LHCN-M2 (cell line): ENCODE measurements at places on chromosomes 3 and 15. TPM values are rescaled to one million over a fixed set of nuclear protein-coding genes. Genes with fewer than 3 reads are reported as not detected.

DNA sequence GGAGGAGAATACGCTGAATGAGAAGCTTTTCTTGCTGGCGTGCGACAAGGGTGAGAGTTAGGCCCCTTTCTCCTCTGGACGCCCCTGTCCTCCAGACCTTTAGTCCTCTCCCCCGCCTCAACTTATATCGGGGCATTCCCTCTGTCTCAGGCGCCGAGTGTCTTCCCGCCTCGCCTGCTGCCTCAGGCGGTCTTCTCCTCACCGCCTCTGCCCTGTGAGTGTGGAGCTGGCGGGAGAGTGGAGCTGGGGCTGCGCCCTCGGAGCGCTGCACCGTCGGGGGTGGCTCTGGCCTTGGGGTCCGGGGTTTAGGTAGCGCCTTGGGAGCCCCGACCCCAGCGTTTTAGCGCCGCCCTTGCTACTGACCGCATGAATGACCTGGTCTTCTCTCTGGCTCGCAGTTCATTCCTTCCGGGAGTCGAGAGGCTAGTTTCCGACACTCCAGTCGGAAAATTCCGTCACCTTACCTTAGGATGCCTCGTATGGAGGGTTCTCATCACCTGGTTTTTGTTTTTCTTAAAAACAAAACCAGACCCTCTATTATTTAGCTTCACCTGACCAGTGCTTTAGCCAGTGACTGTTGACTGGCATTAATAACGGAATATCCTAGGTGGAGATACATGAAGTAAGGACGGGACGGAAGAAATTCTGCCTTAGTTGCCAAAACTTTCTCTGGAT lies 985 bp downstream of the TRPC1 start:
- DNase-seq: peak; percentile 52

Gene COL6A5
- under 0.01 and 0.34 TPM in 2 replicates for total RNA-seq

DNA sequence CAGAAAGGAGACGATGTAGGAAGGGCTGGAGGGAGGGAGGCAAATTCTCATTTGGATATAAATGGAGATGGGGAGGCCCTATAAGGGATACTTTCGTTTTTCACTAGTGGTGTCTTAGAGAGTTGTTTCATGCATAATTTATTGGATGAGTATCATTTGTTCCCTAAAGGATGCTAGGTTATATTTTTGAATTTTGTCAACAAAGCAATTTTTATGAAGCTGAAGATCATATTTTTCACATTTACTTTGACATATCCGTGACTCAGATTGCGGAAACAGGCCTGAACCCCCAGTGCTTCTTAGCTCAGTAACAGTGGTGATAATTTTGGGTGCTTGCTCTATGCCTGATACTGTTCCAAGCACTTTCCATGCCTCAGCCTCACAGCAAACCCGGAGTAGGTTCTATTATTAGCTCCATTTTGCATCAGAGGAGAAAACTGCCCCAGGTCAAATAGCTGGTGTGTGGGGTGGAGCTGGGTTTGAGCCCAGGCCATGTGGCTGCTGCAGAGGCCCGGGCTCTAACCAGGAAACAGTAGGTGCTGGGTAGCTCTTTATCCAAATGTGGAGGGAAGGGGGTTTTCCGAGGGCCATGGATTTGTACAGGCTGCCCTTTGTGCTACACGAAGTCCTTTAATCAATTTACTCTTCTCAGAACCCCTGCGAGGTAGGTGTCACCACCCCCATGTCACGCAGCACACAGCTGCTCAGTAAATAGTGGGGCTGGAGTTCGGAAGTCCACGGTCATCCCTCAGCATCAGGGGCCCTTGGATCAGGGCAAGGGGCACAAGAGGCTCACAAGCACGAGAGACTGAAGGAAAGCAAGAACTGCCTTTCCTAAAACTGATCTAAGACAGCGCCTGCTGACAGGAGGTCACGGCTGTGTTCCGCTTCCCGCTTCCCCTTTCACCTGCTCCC lies 99.1 kb downstream of the SLC49A4 start:
- DNase-seq: no peak

DNA sequence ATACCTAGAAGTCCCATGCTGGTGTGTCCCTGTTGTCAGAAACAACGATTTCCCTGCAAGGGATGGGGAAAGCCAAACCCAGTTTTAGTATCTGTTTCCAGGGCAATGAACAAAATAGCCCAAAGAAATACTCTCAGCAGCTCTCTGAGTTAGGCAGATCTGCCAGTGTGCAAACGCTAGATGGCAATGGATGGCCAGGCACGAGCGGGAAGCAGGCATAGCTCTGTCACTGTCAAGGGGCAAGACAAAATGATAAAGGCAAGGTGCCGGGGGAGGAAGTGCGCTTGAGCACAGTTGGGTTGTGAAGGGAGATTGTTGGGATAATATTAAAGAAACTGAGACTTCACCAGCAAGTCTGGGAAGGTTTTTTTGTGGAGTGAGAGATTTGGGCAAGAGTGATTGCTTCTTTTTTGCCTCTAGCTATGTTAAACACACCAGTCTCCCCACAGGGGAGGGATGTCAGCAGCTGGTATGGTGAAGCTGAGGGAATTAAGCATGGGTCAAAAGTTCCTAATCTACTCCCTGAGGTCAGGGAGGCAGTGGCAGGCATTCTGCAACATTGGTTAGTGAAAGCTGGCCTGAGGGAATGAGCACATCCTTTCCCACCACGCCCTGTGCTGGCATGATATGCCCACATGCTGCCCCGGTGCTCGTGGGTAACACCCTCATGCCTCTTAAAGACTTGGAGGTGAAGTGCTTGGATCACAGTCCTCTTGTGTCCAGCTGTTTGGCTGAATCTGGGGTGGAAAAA lies 117.5 kb downstream of the PDCD6IP start:
- peak; percentile 65 for DNase-seq

DNA sequence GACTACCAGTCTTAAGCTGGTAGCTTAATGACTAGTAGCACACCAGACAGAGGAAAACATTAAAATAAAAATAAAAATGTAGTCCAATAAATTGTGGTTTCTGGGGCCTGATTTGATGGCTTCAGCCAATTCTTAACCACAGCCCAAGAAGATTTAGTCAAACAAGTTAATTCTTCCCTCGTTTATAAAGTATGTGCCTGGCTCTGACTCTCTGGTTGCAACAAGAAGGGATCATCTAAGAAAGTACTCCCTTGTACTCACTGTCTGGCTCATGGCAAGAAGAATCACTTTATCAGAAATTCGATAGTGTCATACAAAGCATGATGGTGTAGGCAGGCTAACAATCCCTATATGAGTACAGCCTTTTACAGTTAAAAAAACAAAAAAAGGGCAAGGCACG lies 141.9 kb downstream of the P3H2 start:
- no peak for DNase-seq

Gene SLCO2A1
- total RNA-seq: 0.11 and 0.32 TPM in 2 replicates

GRCh38 chr3:195208183-195208582 lies 62.8 kb downstream of the XXYLT1 start:
- peak; percentile 43 for DNase-seq

DNA sequence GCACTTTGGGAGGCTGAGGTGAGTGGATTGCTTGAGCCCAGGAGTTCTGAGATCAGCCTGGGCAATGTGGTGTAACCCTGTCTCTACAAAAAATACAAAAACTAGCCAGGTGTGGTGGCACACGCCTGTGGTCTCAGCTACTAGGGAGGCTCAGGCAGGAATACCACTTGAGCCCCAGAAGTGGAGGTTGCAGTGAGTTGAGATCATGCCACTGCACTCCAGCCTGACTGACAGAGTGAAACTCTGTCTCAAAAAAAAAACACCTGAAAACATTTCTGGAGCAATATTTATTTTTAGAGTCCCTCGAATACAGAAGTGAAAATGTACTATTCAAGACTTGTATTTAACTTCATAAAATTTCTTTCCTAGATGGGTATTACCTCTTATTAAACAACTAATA lies 4.6 kb downstream of the SPCS1 start:
- no peak for DNase-seq

- no peak for DNase-seq
Measured at GRCh38 chr3:33834096-33834453, 35.6 kb downstream of the PDCD6IP start.

Gene ITIH4
- 0.19 and 0.63 TPM in 2 replicates for total RNA-seq

DNA sequence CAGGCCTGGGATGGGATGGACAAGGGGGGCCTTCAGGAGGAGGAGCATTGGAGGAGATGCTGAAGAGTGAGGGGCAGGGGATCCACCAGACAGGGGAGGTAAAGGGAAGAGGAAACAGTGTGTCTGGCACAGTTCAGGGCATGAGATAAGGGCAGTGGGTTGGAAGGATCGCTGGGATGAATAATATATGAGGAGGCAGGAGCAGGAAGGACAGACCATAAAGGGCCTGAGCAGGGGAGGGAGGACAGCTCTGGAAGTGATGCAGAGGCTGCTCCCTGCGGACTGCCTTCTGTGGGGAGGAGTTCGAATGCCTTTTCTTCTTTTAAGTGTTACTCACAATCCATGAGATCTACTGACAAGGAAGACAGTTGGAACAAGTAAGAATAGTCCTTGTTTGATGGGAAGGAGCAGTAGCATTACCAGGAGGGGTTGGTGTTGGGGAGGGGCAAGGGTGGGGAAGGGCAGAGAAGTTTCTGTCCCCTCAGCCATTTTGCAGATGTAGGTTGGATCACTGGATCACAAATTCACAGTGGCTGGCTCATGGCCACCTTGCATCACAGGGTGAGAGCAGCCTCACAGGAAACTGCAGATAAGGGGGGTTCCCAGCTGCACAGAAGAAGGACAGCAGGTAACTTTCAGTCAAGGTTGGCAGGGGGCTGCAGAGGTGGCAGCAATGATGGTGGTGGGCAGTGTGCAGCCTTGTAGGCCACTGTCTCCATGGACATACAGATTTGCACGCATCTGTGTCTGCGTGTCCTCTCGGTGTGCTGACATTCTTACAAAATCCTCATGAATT lies 91.9 kb upstream of the SNRPN start:
- no peak for DNase-seq

- no peak for DNase-seq
Measured at GRCh38 chr3:78749056-78749455, 1018.7 kb downstream of the ROBO1 start.

- DNase-seq: no peak
Measured at GRCh38 chr3:26574766-26575165, 47.8 kb upstream of the LRRC3B start.

Gene CACNA2D3
- total RNA-seq: under 0.01 and 0.06 TPM in 2 replicates
